ENCODE measurements at places on chromosomes 16 and 17.

DNA sequence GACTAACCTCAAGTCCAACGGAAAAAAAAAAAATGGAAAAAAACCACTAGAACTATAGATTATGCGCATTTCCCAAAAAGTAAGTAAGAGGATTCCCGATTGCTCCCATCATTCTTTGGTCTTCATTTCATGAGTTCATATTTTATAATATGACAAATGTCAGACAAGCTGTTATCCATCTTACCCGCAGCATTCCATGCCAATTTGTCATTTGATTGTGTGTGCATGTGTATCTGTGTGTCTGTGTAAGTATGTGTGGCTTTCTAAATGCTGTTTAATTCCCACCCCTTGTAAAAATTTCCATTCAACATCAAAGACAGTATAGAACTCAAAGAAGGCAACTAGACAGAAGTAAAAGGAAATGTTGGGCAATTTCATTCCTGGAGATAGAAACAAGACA is 434.1 kb downstream of the CDH11 start:
- no peak for DNase-seq

GRCh38 chr16:4306470-4307214 is 9.2 kb upstream of the GLIS2 start:
- no peak for DNase-seq

DNA sequence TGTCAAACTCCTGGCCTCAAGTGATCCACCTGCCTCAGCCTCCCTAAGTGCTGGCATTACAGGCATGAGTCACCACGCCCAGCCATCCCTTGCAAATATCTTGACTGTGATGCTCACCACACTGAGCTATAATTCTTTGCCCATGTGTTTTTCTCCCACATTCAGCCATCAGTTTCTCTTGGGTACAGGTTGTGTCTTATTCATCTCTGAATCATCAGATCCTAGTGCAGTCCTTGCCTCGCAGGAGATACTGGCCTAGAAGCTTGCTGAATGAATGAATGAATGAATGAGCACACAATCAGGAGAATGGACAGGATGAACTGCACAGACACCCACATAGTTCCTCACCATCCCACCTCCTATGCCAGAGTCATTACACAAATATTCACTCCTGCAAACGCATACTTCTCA is 24.4 kb upstream of the ETV4 start:
- DNase-seq: no peak

DNA sequence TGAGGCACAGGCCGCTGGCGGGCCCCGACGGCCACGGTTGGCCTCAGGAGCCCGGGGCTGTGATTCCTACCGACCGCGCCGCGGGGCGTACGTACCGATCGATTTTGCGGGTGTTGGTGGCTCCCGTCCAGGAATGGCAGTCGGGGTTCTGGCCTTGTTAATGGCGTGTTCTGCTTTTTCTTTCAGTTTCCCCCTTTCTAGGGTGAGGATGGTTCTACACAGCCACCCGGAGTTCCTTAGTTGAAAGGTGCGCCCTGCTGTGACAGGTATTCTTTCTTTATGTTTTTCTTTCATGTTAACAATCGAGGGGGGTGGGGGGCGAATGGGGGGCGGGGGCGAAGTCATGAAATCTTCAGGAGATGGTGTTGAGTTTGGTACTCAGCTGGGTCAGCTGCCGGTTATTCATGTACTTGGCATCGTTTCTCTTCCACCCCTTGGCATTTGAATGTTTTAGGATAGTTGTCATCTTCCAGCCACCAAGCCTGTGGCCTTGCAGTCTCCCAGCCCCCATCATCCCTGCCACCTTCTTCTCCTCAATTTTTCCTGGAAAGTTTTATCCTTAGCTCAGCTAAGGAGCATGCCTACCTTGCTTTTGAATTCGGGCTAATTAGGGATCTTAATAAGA is 802 bp downstream of the CYLD start:
- no peak for DNase-seq

DNA sequence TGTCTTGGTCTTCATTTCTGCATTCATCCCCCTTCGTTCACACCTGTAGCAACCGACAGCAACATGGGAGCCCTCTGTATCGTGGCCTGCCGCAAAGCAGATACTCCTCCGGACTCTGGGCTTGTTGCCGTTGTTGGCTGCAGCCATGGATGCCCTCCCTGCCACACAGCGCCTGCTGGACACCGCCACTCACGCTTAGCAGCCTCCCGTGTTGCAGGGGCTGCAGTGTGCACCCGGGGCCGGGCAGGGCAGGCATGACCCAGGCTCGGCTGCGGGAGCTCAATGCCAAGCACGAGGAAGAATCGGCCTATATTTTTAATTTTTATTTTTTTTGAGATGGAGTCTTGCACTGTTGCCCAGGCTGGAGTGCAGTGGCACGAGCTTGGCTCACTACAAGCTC is 34.9 kb upstream of the ZNF629 start:
- no peak for DNase-seq

DNA sequence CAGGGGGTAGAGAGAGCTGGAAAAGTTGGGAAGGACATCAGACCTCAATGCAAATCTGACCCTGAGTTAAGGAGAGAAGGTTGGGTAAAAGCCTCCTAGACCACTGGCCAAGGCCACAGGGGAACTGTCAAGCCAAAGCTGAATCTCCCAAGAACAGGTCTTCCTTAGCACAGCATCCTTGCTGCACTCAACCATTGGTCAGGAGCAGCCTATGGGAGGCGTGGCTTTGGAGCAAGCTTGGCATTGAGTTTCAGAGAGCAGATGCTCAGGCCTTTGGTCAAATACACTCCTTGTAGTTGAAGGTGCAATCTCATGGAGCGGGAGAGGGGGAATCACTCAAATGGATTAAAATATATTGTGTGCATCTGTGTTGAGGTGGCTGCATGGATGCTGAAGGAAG is 21.8 kb downstream of the SOX9 start:
- no peak for DNase-seq

- no peak for DNase-seq
Measured at GRCh38 chr16:77509796-77510195, 75.0 kb upstream of the ADAMTS18 start.

GRCh38 chr17:5282642-5283217 is 646 bp downstream of the RABEP1 start:
- no peak for DNase-seq

GRCh38 chr16:81715358-81716196 is 63.5 kb upstream of the PLCG2 start:
- DNase-seq: no peak

DNA sequence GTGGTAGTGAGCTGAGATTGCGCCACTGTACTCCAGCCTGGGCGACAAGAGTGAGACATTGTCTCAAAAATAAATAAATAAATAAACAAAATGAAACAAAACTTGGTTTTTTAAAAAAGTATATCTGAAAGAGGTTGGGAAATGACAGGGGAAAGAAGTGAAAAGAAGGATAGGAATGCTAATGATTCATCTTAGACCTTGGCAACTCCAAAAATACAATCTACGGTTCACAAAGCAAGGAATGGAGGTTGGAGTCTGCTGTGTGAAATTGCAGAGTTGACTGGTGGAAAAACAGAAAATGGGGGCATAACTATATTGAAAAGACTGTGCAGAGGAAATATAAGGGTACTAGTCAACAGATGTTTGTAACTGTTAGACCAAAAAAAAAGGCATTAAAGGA is 40.0 kb upstream of the CD300E start:
- DNase-seq: no peak

DNA sequence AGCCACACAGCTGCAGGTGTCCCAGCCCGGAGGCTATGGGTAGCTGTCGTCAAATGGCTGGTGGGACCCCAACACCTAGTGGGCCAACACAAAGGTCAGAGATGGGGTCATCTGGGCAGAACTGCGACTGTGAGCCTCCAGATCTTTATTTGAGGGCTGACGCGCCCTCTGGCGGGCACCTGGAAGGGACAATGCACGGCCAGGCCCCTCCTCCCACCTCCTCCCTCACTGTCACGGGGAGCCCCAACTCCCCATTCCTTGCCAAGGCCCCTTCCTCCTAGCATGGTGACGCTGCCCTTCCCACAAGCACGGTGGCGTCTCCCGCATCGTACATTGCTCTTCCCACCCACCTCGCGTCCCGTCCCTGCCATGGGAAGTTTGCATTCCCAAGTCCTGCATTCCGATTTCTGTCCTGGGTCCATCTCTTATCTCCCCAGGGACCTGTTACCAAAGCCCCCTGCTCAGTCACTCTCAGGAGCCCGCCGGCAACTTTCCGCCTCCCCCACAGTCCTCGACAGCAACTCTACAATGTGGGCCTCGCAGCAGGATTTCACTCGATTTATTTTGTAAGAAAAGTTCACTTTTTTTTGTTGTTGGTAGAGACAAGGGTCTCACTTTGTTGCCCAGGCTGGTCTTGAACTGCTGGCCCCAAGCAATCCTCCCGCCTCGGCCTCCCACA is 1.0 kb downstream of the TLE7 start:
- no peak for DNase-seq

GRCh38 chr17:56979091-56979480 is 1.2 kb downstream of the SCPEP1 start:
- DNase-seq: no peak

GRCh38 chr16:3497771-3498170 is 2.5 kb upstream of the C16orf90 start:
- DNase-seq: no peak

DNA sequence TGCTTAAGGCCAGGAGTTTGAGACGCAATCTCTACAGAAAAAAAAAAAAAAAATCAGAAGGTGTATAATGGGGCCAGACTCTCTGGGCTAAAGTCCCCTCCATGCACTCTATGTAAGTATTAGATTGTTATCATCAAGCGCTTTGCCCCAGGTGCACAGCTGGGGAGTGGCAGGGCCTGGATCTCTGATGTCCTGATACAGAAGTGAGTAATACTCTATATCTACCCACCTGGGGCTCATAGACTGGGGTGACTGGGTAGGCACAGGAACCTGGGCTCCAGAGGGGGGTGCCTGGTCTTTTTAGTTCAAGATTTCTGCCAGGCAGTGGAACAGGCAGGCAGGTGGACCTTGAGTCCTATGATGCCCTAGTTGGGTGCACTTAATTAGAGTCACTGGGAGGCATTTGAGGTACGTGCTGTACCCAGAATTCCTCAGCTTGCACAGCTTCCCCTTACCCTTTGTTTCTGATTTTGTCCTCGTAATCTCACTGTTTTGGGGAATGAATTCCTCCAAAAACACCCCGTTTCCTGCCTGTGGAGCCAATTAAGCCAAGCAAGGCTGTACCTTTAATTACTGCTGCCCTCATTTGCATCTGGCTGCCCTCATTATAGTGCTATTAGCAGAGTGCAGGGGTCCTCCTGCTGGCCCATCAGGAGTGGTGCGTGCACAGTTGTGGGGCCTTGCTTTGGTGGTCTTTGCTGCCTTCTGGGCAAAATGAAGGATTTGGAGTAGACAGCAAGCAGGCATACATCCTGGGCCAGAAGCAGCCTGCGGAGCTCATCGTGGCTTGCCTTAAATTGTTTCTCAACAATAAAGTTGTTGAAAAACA is 239.0 kb downstream of the SNX29 start:
- DNase-seq: no peak

- no peak for DNase-seq
Measured at GRCh38 chr17:69913216-69913615, 161.8 kb upstream of the KCNJ16 start.

- DNase-seq: no peak
Measured at GRCh38 chr17:83024218-83024971, 55.0 kb upstream of the METRNL start.

- DNase-seq: no peak
Measured at GRCh38 chr17:77451245-77451893, 310.6 kb downstream of the SEC14L1 start.

GRCh38 chr16:82643136-82643535 is 16.4 kb downstream of the CDH13 start:
- DNase-seq: no peak

DNA sequence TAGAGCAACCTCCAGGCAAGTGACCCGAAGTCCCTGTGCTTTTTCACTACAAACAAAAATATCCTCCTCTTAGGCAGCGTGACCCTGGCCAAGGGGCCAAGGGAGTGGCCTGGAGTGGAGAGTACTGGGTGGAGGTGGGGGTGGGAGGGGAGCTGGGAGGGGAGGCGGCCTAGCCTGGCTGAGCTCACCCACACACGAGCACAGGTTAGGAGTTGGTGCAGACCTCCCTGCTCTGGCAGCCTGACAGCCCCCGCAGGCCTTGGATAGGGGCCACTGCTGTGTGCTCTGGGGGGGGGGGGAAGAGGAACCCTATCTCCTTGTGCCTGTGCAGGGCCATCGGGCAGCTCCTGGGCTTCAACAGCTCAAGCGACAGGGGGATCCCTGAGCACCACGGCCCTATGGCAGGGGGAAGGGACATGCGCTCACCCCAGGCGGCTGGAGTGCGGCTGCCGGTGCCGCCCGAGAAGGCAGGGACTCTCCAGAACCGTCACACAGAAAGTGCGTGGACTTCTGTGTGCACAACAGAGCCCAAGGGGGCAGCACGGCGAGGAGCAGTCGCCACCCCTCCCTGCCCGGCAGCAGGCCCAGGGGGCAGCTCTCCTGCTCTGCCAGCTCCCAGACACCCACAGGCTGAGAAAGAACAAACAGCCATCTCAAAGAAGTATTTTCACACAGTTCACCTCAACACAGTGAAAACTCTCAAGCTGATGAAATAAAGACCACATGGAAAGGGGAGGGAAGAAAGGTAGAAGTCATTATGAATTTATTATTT is 13.3 kb downstream of the SLC16A3 start:
- no peak for DNase-seq

GRCh38 chr17:81258292-81258691 is 19.2 kb downstream of the NDUFAF8 start:
- no peak for DNase-seq

GRCh38 chr16:11232852-11233726 is 22.9 kb downstream of the SOCS1 start:
- no peak for DNase-seq

- no peak for DNase-seq
Measured at GRCh38 chr16:86966777-86967176, 350.4 kb downstream of the C16orf95 start.

- no peak for DNase-seq
Measured at GRCh38 chr16:69823831-69824563, 61.9 kb downstream of the WWP2 start.

DNA sequence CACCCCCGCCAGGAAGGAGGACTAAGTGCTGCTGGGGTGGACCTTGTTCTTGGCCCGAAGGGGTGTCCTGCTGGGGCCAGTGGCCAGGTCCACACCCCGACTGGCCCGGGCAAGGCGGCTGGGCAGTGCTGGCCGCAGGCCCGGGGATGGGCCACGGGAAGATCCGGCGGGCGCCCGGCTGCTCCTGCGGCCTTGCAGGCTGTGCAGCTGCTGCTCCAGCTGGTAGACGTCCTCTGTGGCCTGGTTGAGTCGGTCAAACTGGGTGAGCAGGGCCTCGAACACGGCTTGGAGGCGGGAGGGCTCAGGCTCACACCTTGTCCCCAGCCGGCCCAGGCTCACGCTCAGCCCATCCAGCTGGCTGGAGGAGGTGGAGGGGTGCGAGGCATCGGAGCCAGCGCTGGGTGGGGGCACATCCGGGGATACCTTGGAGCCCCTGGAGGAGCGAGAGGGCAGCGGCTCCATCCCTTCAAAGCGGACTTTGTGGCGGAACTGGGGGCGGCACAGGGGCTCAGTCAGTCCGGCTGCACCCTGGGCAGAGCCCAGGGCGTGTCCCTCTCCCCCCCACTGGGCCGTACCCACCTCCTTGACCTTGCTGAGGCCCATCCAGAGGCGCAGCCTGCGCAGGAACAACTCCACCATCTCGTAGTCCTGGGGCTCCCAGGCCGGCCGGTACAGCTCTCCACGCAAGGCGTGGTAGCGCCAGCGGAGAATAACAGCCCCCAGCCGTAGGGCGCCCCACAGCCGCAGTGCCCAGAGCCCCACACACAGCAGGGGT is 42.1 kb downstream of the TSC2 start:
- no peak for DNase-seq

Measured in AG09319 (cell line).